Left cardiac atrium (tissue), 4 donors: ENCODE measurements at places on chromosomes 1 and 21. TPM values are rescaled to one million over a fixed set of nuclear protein-coding genes. Genes with fewer than 3 reads are reported as not detected.

- DNase-seq = no peak
Observed at GRCh38 chr21:14559102-14559501, 13.0 kb upstream of the SAMSN1 start.

DNA sequence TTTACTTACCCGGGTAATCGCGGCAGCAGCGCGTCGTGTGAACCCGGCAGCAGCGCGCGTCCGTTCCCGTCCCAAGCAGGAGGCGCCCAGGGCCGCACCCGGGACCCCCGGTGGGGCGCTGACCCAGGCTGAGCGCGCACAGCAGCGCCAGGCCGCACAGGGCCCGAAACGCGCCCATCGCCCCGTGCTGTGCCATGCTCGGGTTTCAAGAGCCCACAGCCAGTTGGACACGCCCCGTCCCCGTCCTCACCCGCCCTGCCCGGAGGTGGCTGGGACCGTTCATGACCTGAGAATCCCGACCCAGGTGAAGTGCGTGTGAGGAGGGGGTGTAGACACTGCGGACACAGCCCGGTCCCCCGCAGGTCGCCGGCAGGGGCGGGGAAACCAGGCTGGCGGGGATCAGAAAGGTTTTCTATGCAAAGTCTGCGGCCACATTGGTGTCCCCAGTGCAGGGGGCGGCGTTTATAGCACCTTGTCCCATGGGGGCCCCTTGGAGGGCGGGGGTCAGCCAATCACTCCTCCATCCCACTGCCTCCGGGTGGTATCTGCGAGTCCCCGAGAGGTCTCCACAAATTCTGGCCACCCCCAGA lies at the start of gene TNFRSF18:
TNFRSF18 (minus strand) TSS at position 217 of the 590 bp plus-strand sequence; CDS start at position 196, 21 bp downstream.
- peak; percentile 20 for DNase-seq

DNA sequence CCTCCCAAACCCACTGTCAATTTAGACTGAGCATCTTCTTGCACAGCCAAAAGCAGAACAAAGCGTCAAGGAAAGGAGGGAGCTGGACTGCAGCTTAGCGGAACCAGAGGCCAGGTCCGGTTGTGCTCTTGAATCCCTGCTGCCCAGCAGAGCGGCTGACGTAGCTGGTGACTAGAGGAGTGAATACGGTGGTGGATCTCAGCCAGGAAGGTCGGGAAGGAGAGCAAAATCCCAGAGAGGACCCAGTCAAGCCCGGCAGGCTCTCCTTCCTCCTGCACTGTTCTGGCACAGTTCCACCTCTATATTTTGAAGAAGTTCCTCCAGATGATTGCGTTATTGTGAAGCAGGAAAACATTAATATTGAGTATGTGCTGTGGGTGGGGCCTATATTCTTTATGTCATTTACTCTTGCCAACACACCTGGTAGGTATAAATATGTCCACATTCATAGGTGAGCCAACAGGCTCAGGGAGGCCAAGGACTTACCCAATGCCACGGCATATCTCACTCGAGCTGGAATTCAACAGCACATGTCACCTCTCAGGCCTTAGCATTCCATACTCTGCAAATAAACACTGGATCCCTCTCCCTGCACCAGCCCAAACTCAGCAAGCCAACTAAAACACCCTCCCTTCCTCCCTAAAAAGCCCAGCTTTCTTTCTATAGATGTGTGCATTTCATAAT lies 23.6 kb upstream of the ABCB10 start:
- peak; percentile 64 for DNase-seq

DNA sequence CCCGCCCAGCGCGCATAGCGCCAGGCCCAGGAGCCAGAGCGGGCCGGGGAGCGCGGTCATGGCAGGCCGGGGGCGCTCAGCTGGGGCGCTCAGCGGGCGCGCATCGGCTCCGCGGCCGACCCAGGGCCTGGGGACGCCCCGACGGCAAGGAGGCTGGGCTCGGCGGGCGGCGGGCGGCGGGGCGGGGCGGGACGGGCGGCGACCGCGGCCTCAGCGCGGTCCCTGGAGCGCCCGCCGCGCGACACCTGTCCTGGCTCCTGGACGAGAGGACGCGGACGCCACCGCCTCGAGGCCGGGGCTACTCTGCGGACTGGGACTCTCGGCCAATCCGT lies 273 bp downstream of the BMP8B start:
- DNase-seq = no peak

The SLC5A9 gene
- 0.42 TPM for total RNA-seq

- DNase-seq = no peak
Observed at GRCh38 chr1:84427250-84428188, 29.2 kb downstream of the DNASE2B start.

The NUP210L gene
- total RNA-seq = 0.13 TPM
